ENCODE measurements at places on chromosomes 12 and 14.

- no peak for DNase-seq
Observed at GRCh38 chr14:103398427-103399195, 13.4 kb downstream of the MARK3 start.

- DNase-seq: no peak
Observed at GRCh38 chr14:56087671-56088471, 30.3 kb upstream of the PELI2 start.

GRCh38 chr14:66514213-66514612 lies 6.3 kb downstream of the GPHN start:
- DNase-seq: peak; percentile 11

DNA sequence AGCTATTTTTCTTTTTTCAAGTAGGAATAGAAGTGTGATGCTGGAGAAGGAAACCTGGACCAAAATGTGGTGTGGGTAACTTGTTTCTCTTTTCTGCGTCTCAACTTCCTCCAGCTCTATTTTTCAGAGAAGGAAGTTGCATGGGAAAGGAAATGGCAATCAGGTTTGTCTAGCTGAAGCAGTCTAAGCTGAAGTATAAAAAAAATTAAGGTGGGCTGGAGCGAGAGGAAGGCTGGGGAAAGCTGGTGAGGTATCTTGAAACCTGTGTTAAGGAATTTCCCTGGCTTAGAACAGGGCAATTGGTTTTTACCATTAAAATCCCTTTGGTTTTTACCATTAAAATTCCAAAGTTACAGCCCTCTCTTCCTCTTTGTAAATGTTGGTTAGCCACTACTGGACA lies 34.2 kb upstream of the NINJ2 start:
- DNase-seq: no peak

- DNase-seq: no peak
Observed at GRCh38 chr12:94589591-94590001, 60.8 kb downstream of the TMCC3 start.

DNA sequence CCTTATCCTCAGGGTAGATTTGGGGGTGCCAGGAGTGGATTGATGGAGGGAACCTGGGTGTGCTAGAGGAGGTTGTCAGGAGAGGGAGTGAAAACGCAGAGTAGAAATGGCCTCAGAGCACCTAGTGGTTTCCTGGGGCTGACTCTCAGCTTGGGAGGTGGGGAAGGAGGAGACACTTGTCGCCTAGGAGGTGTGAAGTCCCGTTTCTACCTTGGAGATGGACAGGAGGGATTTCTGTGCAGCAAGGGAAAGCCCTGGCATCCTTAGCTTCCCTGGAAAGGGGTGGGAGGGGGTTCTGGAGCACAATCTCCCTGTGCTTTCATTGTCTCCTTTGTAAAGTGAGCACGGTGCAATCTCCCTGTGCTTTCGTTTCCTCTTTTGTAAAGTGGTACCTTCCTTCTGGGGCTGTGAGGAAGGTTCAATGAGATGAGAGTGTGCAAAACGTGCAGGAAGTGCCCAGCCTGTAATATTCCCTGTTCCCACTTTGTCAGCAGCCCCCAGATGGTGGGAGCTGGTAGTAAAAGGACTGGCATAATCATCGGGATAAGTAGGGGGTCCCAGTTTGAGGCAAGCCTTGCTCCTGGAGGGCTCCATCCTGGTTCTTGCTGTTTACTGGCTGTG lies 1.6 kb downstream of the OAS3 start:
- no peak for DNase-seq

DNA sequence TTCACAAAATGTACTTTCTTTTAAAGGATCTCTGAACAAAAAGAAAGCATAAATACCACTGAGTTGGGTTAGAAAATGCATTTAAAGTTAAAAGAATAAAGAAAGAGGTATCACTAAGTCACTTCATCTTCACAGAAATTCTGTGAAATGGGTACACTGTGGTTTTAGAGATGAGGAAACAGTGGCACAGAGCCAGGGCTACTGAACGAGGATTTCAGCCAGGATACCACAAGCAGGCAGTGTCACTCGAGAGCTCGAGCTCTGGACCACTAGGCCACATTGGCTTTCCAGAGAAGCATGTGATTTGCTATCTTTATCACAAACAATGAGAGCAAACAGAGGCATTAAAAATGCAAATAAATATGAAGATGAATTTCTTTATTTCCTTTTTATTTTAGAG lies 51.0 kb downstream of the WDHD1 start:
- DNase-seq: peak; percentile 34

GRCh38 chr12:117742721-117743120 lies 226.1 kb downstream of the KSR2 start:
- no peak for DNase-seq

DNA sequence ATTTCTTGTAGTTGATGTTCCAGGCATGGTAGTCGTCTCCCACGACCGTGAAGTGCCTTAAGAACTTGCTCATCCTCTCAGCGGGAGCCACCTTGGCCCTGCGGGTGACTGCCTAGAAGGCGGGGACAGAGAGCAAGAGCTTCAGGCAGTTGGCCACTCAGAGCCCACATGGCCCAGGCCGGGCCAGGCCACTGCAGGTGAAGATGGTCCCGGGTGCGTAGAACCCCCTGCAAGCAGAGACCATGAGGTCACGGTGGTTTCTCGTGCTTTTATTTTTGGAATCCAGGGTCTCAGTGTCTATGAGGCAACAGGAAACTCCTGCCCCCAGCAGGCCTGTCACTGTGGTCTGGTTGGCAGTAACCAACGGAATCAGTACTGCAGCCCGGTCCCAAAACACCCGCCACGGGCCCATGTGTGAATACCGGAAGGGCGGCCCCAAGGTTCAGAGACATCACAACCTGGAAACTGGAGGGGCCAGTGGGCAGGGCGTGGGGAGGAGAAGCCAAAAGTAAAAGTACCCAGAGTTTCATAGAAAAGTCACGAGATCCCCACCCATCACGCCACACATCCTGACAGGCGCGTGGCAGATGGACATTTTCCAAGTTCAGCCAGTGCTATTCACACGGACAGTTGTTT lies 27.5 kb downstream of the HVCN1 start:
- DNase-seq: peak; percentile 21

DNA sequence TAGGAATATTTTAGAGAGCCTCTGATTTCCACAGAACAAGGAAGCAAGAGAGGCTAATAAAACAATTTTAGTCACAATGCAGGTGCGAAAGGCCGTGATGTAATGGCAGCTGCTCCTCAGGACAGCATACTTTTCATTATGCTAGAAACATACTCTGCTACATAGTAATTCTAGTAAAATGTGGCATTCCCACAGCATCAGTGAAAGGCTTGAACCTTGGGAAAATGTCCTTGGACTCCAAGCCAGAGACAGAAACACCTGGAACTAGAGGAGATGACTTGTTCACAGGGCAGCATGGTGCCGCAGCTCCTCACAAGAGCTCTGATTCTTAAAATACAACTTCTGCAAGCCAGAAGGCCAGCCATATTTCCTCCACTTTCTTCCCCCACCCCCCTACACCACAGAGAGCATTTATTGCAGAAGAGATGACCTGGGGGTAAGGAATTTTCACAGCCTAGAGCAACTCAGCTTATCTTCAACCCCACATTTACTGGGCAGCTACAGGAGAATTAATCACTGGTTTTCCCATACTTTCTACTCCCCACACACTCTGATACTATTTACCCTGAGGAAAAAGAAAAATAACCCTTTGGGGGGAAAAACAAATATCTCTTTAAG lies 15.8 kb downstream of the ABCC9 start:
- DNase-seq: no peak

DNA sequence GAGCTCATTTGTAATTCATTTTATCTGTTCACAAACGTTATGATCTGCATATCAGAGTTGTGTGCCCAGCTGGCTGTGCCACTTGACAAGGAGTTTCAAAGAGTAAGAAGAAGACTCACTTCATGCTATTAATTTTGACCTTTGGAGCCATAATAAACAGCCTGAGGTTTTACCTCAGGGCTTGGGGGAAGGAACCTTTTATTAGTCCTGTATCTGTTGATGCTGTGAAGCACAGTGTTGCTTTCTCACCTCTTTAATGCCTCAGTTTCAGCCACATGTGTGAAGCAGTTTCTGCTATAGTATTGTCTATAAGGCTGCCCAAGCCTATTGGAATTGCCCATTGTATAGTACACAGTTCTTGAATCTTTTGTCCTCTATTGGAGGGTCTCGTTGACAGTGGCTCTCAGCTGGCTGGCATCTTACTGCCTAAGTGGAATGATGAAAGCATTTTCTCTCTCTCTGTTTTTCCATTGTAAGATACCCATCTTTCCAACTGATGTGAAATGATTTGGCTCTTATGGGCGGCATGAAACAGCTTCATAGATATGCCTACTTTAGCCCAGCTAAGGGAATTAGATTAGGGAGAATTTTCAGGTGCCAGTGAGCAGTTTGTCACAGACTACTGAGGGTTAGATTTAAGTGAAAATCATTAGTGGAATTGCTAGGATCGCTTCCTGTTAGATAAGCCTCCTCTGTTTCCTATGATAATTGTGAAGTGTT lies 34.7 kb downstream of the GPATCH2L start:
- DNase-seq: no peak

GRCh38 chr12:7188562-7189397 lies 706 bp upstream of the PEX5 start:
- DNase-seq: peak; percentile 68

- peak; percentile 95 for DNase-seq
Observed at GRCh38 chr12:121738340-121738858, 25.8 kb downstream of the TMEM120B start.
